ENCODE measurements at places on chromosomes 16 and 17.
A peak's percentile ranks its signal among the peaks of the same experiment; 100 is the strongest.

- DNase-seq, result no peak
These were observed 71.0 kb upstream of the DOC2B start for GRCh38 chr17:252456-252855.

DNA sequence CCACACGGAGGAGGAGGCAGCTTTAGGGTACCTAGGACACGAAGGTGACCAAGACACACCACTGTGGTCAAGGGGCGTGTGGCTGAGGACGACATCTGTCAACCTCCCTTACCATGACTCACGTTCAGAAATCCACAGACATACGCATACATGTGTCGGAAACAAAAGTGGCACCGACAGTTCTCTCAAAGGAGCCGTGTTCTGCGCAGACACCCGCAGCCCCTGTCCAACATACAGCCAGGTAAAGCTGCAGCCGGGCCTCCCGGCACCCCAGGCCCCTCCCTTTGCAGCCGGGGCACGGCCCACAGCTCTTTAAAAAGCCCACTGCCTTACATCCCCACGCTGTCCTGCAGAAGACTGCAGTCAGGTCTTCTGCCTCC lies 40.5 kb upstream of the KLHDC4 start:
- DNase-seq, result no peak

DNA sequence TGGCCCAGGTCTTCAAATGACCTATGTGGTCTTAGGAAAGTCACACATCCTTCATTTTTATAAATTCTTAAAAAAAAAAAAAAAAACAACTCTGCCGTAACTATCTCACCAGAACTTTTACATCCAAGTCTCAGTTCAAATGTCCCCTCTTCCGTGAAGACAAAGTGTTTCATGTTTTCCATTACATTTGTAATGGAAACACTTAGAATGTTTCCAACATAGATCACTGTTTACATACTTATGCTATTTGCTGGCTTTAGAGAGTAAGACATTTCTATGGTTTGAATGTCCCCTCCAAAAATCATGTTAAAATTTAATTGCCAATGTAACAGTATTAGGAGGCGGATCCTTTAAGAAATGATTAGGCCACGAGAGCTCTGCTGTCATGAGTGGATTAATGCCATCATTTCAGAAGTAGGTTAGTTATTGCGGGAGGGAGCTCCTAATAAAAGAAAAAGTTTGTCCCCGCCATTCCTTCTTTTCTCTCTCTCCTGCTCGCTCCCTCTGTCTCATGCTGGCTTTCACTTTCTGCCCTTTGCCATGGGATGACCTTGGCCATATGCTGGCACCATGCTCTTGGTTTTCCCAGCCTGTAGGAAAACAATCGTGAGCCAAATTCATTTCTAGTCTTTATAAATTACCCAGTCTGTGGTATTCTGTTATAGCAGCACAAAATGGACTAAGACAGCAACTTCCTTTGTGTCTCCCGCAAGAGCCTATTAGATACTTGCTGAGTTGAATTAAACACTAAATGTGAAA lies 887.8 kb upstream of the SOX9 start:
- no peak for DNase-seq

- DNase-seq, result no peak
These were observed 85.7 kb downstream of the NCOR1 start for GRCh38 chr17:16129441-16130205.

GRCh38 chr16:21647562-21648164 lies 4.7 kb downstream of the IGSF6 start:
- no peak for DNase-seq

- no peak for DNase-seq
These were observed 265.5 kb downstream of the C16orf95 start for GRCh38 chr16:87051526-87052320.

DNA sequence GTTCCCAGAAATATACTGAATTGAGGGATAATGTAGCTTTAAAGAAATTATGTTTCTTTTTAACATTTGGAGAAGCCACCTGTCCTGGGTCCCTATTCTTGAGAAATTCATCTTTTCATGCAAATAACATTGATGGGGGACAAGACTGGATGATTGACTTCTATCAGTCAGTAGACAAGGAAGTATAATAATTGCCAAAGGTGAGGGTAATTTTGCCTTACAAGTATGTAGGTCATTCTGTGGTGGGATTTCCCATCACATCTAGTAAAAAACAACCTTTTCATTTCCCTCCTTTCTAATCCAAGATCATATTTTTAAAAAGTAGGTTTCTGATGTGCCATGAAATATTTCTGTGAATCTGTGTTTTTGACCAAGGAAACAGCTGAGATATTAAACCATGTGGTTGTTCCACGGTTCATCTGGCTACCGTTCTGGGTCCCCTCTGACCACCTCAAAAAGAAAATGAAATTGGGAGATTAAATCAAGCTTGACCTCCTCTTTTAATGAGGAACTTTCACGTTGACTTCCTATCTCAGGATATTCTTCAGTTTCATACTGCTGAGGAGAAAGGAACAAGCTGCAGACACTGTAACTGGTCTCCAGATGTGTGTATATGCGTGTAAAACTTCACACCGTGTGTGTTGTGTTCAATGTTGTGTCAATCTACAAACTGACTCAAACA lies 138.6 kb downstream of the MAP2K6 start:
- DNase-seq, result no peak

GRCh38 chr17:76414334-76415295 lies 30.2 kb downstream of the SPHK1 start:
- DNase-seq, result no peak

- DNase-seq, result no peak
These were observed 36.1 kb upstream of the MRC2 start for GRCh38 chr17:62591333-62591732.

DNA sequence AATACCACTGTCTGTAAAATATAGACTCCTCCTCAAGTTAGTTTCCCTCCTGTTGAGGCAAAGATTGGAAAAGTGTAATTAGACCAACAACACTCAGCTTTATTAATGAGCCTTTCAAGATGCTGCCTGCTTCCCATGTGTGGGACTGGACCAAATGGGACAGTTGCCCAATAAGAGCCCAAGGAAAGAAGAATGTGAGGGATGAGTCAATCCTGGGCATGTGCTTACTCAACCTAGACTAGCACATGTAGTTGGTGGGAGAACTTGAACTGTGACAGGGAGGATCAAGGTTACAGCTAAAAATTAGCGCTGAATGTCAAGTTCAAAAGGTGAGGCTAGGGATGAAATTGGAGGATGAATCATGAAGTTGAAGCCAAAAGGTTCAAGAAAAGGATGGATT lies 435.5 kb downstream of the CA10 start:
- DNase-seq, result no peak

- DNase-seq, result no peak
These were observed 417.1 kb downstream of the TMEM114 start for GRCh38 chr16:8173111-8173644.

- peak; percentile 49 for DNase-seq
These were observed 330.0 kb upstream of the PMFBP1 start for GRCh38 chr16:72501739-72502593.

DNA sequence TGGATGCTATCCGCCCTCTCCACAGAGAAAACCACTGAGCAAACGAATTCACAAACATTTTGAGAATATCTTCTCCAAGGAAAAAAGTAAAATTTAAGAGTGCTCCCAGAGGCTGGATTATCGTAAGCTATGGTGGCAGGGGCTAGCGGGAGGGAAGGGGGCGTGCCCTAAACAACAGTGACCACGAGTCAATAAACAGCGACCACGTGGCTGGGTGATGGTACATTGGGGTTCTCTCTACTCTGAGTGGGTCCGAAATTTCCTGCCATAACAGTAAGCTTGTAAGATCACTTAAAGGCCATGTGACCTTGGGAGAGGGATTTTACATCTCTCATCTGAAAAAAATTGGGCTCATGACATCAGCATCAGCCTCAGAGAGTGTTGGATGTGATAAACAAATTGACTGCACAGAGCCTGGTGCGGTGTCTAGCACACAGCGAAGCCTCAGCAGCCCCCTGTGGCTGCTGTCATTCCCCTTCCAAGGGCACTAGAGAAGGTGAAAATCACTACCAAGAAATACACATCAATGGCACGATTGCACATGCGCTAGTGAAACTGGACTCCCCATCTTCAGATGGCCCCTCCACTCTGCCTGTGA lies 213.2 kb downstream of the XYLT1 start:
- DNase-seq, result no peak

DNA sequence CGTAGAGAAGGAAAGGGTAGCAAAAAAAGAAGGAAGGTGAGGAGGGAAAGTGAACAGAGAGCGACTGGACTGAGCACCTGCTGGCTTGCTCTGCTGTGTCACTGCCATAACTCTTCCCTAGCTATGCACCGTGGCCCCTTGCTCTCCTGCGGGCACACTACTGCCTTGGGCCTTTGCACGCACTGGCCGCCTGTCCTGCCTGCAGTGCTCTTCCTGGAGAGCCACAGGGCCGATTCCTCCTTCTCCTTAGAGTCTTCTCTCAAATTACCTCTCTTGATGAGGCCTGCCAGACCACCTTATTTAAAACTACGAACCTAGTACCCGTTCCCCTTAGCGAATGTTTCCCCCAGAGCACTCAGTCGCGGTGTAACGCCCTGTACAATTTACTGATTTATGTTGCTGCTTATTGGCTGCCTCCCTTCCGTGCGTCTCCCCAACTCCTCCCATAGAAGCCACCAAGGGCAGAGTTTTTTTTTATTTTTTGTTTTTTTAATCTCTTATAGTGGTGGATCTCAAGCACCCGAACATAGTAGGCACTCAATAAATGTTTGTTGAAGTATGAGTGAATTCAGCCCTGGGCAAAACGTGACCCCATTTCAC lies 70.3 kb downstream of the RAI1 start:
- DNase-seq, result no peak

GRCh38 chr17:50693036-50693682 lies 14.6 kb downstream of the ANKRD40 start:
- DNase-seq, result peak; percentile 22
